ENCODE measurements at places on chromosomes 6 and 20.

- peak; percentile 72 for DNase-seq
These were observed 43.4 kb downstream of the NHSL1 start for GRCh38 chr6:138455746-138456400.

DNA sequence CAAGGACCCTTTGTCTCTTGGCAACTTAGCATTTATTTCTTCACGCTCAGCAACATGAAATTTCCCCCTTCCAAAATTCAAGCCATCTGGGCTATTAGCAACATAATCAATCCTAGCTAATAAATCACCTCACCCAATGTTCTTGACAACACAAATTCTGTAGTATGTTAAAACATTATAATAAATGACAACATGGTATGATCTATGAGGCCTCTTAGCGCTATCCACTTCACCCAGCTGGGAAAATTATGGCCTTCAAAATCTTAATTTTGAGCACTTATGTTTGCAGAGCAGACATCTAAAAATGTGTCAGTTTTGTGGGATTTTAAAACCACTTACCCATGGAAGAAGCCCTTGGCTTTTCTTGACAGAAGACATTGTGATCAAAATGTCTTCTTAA lies 181.9 kb downstream of the HDGFL1 start:
- DNase-seq = no peak

- peak; percentile 97 for DNase-seq
These were observed 46.8 kb upstream of the FAM83C start for GRCh38 chr20:35339007-35339406.

DNA sequence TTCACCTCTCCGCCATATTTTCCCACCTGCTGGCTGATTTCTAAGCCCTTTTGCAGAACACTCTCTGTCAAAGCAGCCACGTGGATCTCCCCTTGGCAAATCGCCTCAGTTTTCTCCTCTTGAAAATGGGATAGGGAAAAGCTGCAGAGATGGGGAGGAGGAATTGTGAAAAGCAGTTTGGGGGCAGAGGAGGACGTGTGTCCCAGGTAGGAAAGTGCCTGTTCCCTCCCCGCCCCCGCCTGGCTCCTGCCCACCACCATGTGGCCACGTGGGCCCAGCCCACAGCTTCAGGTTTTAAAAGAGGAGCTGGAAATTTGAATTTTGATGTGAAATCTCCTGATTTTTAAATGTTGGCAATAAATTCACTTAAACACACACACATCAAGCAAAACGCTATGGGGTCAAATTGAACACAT lies 3.6 kb upstream of the CEBPB start:
- DNase-seq = no peak

DNA sequence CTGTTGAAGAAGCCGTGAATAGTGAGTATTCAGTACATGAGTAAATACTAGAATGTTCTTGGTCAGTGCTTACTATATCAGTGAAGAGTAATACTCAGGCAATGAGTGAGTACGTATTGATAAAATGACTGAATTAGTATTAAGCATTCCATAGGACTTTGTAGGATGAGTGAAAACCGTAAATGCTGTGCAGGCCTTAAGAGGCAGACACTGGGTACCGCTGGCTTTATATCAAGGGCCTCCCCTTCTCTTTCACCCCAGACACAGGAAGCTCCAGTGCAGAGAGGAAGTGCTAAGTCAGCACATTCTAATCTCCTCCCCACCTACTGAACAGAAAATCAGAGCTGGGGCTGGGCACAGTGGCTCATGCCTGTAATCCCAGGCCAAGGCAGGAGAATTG lies 24.2 kb downstream of the POFUT1 start:
- DNase-seq = peak; percentile 13

DNA sequence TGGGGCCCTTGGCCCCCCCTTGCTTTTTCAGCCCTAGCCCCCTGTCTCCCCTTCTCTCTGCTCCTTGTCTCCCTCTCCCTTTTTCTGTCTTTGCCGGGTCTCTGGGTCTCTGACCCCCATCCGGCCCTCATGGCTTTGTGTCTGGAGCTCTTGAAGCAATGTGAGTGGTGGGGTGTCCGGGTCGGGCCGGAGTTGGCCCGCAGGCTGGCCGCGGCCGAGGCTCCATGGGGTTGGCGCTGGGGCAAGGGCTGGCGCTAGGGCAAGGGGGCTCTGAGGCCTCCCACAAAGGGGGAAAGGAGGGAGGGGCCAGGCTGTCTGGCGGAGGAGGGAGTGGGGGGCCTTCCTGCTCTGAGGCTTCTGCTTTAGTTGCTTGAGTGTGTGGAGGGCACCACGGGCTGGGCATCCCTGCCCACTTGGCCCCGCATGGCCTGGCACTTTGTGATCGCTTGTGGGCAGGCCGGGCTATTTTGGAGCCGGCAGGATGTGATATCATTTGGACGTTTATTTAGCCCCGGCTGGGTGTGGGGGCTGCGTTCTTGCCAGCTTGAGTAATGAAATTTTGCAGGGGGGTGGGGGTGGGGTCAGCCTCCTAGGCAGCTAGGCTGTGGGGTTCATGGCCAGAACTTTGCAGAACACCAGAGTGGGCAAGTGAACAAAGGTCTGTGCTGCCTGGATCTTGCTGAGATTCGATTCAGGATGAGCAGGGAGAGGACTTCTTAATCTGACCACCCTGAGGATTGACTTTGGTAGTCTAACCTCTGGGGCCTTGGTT lies 78.7 kb upstream of the MYL9 start:
- peak; percentile 76 for DNase-seq

- DNase-seq = peak; percentile 81
These were observed 32.6 kb downstream of the C6orf15 start for GRCh38 chr6:31079656-31080261.
